Ureter (tissue), 1 donor: ENCODE measurements at places on chromosomes 2 and 18. TPM values are rescaled to one million over a fixed set of nuclear protein-coding genes. Genes with fewer than 3 reads are reported as not detected.

DNA sequence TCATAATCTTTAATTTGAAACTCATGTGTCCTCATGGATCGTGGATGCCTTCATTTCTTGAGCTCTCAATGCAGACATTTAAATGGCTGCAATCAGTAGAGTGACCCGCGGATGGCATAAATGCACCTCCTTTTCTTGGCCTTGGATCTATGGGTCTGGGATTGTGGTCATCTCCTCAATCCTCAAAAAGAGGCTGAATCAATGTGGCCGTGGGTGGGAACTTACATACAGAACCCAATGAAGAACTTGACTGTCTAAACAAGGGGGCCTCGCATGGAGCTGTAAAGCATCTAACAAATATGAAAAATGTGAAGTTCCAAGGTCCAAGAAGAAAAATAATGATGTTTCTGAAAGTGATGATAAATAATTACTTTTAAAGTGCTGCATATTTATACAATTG lies 2.9 kb downstream of the HOXD13 start:
- no peak for DNase-seq

DNA sequence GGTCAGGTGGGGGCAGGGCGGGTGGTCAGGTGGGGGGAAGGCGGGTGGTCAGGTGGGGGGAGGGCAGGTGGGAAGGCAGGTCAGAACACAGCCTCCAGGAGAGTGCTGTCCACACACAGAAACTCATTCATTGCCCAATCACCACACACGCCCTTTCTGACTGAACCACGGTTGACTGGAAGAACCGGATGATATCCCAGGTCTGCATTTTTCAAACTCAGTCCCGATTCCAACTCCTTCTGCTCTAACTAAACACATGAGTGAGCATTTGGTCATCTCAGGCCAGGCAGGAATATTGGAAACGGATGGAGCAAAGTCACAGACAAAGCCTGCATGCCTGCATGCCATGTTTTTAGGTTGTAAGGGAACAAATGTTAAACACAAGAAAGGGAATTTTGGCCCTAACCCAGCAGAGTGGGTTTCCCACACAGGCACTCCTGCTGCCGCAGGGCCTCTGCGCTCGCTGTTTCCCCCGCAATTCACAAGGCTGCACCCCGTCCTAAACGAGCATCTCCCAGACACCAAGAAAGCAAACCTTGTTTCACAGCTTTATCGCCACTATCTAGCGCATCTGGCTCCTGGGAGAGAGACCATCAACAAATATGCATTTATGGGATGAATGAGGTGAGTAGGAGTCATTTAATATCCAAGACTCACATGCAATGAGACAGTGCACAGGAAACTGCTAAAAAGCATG lies 100.1 kb downstream of the ZNF516 start:
- peak; percentile 79 for DNase-seq

- DNase-seq, result no peak
Measured at GRCh38 chr2:162065767-162066166, 8.2 kb downstream of the DPP4 start.

The ASPRV1 gene
- total RNA-seq, result 1.7 TPM

The CGREF1 gene
- 1.9 TPM for total RNA-seq

DNA sequence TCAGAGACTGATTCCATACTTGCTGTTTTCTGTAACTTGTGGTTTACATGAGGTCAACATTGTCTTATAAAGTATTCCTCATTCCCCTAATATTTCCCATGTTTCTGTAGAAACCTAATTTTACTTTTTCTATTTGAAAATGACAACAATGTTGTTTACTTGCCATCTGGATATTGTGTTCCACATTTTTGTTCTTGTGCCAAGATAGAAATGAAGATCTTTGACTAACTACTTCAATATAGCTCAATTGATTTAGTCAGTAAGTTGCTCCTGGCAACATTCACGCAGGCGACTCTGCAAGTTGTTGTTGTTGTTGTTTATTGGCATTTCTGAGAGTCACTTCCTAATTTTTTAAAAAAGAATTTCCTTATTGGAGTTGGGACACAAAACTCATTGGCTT lies 69.5 kb downstream of the CAVIN2 start:
- no peak for DNase-seq

DNA sequence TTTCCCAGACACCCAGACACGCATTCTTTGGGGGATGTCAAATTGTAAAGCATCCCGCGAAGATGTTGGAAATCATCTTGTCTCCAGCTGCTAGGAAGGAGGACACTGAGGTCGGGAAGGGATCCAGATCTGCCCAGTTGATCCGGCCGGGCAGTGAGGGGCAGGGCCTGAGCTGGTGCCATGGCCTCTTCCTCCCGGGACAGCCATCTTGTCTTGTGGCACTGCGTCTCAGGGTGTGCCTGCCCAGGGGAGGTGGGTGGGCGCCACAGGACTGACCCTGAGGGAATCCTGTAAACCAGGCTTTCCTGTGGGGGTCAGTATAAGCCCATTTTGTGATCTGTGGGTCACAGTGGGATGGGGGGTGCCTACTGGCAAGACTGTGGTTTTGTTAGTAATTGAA lies 10.1 kb downstream of the TRAF3IP1 start:
- no peak for DNase-seq
